Smooth muscle cell of the pulmonary artery (primary cell): ENCODE measurements at places on chromosomes 5 and 9. TPM values are rescaled to one million over a fixed set of nuclear protein-coding genes. Genes with fewer than 3 reads are reported as not detected.

The PFN3 gene
- not detected in 2 replicates for total RNA-seq

The IL3 gene
- not detected in 2 replicates for total RNA-seq

The TNC gene
- total RNA-seq: 364 and 368 TPM in 2 replicates

The SLC26A2 gene
- total RNA-seq: 19.2 and 21.4 TPM in 2 replicates

The C1QTNF2 gene
- 0.17 and 0.98 TPM in 2 replicates for total RNA-seq

The AIF1L gene
- total RNA-seq: 0.46 and 1.2 TPM in 2 replicates

The GLRA1 gene
- total RNA-seq: not detected in 2 replicates

The OTULINL gene
- total RNA-seq: 0.46 and 1.0 TPM in 2 replicates

The IL7R gene
- total RNA-seq: 5.4 and 9.8 TPM in 2 replicates

The SLC36A2 gene
- not detected in 2 replicates for total RNA-seq

The NRG2 gene
- 0.98 and 1.6 TPM in 2 replicates for total RNA-seq

The PCDHAC1 gene
- total RNA-seq: 0.07 and 0.26 TPM in 2 replicates

The TMEM215 gene
- not detected in 2 replicates for total RNA-seq

The LIFR gene
- total RNA-seq: 13.4 and 30.1 TPM in 2 replicates

The GADD45G gene
- 0.20 and 0.36 TPM in 2 replicates for total RNA-seq

The NPM1 gene
- total RNA-seq: 763 and 864 TPM in 2 replicates

The GCNT4 gene
- total RNA-seq: 1.8 and 5.0 TPM in 2 replicates

The GSN gene
- total RNA-seq: 602 and 638 TPM in 2 replicates

The COL5A1 gene
- total RNA-seq: 659 and 898 TPM in 2 replicates

The OR1Q1 gene
- 0.59 TPM in 1 of 2 replicates, not detected in the other for total RNA-seq

The LCN1 gene
- 0.20 and 0.43 TPM in 2 replicates for total RNA-seq

The LPAR1 gene
- total RNA-seq: 58.6 and 95.9 TPM in 2 replicates

The ELAVL2 gene
- total RNA-seq: not detected in 2 replicates

The TEX48 gene
- total RNA-seq: not detected in 2 replicates

The SPINK6 gene
- total RNA-seq: not detected in 2 replicates

The COL27A1 gene
- total RNA-seq: 12.7 and 15.2 TPM in 2 replicates

The GGTA1 gene
- total RNA-seq: 0.10 and 0.20 TPM in 2 replicates

The TIMD4 gene
- total RNA-seq: not detected in 2 replicates

The NRARP gene
- total RNA-seq: 0.13 and 0.20 TPM in 2 replicates

The BARX1 gene
- 0.13 TPM in 2 replicates for total RNA-seq

The SLC34A3 gene
- total RNA-seq: not detected in 2 replicates

The ORM2 gene
- total RNA-seq: not detected in 2 replicates

The FOXD4L3 gene
- 0.07 and 0.10 TPM in 2 replicates for total RNA-seq

The RPS23 gene
- total RNA-seq: 1,788 and 2,435 TPM in 2 replicates

The IL31RA gene
- 0.13 and 0.76 TPM in 2 replicates for total RNA-seq

The PCDHGB7 gene
- 13.8 and 14.7 TPM in 2 replicates for total RNA-seq

The PCDHB5 gene
- total RNA-seq: 0.36 and 2.2 TPM in 2 replicates

The ELL2 gene
- total RNA-seq: 39.4 and 48.1 TPM in 2 replicates

The PCDHGB1 gene
- total RNA-seq: 2.2 and 3.8 TPM in 2 replicates

The GZMA gene
- total RNA-seq: not detected in 2 replicates

The ANKRD55 gene
- not detected in 2 replicates for total RNA-seq

The CORO2A gene
- 0.26 and 0.73 TPM in 2 replicates for total RNA-seq
